ENCODE measurements at places on chromosomes 5 and 9.

DNA sequence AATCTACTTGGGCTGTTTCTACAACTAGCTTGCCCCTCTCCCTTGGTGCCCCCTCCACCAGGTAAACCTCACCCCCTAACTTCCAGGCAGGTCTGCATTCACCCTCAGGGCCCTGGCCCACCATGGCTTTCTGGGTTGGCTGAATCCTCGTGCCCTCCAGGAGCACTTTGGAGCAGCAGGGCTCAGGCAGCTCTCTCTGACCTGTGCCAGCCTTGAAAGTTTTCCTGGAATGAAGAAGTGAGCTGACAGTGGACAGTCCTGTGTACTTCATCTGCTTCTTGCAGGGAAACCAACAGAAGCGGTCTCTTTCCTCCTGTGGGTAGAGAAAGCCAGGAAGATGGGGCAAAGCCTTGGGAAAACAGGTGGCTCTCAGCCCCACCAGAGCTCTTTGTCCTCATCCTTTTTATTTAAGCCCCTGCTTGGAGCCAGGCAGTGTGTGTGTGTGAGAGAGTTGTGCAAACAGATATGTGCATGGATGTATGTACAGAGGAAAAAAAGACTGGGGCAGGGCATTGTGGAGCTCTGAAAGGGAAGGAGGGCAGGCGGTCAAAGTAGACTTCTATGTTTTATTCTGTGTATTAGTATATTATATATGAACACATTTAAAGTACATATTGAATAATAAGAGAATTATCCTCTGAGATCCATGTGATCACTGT, 62.3 kb upstream of the SPRY4 start:
- DNase-seq = no peak

- no peak for DNase-seq
Measured at GRCh38 chr5:175616083-175616482, 41.8 kb upstream of the HRH2 start.

DNA sequence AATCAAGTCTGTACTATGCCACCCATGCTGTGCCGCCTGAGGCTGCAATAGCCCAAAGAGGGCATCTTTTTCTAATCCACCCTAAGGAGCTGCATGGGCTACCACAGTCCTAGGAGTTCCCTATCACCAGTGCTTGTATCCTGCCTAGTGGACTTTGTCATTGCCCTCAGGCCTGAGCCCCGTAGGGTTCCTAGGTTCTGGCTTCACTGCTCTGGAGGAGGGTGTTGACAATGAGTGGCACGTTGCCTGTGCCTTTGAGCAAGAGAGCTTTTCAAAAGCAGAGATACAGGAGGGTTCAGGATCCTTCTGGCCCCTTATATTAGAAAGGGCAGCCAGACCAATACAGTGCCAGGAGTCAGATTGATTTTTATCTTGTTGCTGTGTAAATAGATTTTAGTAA, 93.0 kb downstream of the PRDM6 start:
- no peak for DNase-seq

DNA sequence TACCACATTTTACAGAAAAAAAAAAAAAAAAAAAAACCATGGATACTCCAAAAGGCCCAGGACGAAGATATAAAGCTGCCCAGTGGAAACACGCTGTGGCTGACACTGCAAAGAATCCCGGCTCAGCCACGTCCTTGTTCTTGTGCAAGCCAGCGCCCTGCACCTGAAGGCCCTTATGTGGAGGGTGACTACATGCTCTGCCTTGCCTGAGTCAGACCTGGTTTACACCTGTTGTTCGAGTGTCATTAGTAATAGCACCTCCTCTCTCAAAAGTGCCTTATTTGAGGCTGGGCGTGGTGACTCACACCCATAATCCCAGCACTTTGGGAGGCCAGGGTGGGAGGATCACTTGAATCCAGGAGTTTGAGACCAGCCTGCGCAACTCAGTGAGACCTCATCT, 54.3 kb upstream of the ZSWIM6 start:
- no peak for DNase-seq

DNA sequence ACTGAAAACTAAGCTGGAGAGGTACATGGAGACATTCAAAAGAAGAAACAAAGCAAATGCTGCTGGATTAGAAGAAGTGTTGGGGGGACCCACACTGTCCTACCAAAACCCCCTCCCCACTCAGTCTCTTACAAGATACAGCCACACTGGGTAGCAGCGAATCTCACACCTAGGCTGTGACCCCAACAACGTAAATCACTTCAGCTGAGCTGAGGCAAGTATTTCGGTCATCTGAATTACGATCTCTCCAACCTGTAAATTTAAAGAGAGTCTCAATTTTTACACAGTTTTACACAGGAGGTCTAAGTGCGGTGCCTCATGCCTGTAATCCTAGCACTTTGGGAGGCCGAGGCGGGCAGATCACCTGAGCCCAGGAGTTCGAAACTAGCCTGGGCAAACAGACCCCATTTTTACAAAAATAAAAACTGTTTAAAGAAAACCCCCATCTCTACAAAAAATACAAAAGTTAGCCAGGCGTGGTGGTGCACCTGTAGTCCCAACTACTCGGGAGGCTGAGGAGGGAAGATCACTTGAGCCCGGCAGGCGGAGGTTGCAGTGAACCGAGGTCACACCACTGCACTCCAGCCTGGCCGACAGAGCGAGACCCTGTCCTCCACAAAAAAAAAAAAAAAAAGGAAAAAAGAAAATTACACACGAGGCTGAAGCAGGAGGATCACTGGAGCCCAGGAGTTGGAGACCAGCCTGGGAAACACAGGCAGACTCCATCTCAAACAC, 3.4 kb downstream of the CAMSAP1 start:
- DNase-seq = no peak

GRCh38 chr5:43041110-43041668, 1.1 kb upstream of the ANXA2R start:
- DNase-seq = no peak

DNA sequence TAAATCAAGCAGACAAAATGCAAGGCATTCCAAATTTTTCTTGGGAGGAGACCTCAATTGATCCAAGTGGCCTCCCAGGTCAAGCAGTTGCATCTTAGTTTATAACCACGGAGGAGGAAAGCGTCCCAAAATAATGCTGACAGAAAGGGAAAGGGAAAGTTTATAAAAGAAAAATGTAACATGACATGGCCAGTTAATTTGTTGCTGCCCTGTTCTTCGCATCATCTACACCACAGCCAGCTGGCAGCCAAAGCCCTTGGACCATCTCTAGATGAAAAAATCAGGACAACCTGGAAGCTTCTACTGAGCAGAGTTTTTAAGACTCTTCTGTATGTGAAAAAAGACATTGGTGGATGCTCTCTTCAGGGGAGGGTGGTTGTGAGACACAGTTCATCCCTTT, 128.8 kb upstream of the FBXL7 start:
- DNase-seq = no peak

DNA sequence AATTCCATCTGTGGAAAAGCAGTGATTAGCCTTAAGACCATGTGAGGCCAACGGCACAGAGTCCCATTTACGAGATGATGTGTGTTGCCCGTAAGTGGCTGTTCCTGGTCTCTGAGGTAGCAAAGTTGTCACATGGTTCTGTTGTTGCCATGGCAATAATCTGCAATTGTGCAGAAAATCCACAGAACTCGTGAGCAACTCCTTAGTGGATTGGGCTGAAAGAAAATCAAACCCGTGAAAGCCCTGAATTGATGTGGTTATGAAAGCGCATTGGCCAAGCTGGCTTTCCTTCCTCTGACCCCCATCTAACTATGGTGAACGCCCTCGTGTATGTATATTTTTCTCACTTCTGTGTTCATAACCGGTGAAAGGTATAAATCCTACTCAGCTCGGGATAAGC, 614.7 kb downstream of the EBF1 start:
- DNase-seq = no peak

DNA sequence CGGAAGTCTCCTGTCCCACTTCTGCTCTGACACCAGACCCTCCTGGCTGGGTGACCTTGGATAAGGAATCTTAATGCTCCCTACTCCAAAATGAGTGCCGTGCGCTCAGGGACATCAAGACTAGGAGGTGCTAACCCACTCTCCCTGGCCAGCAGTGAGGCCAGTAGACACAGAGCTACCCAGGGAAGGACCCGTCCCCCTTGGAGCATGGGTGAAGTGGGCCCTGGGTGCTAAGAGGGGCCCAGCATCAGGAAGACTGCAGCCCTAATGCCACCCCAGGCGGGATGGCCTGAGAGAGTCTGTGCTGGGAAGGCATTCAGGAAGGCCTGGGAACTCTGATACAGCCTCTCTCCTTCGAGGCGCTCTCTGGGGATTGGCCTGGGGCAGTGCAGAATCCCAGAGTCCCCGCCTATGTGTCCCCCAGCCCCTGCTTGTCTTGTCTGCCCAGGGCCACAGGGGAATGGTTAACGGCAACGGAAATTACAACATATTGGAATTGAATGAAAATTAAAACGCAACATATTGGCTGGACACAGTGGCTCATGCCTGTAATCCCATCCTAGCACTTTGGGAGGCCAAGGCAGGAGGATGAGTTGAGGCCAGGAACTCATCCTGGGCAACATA, 29.7 kb upstream of the RNU6ATAC start:
- no peak for DNase-seq

GRCh38 chr9:99748266-99748665, 73.4 kb upstream of the NR4A3 start:
- DNase-seq = no peak

GRCh38 chr9:2290382-2290781, 275.2 kb downstream of the SMARCA2 start:
- no peak for DNase-seq

DNA sequence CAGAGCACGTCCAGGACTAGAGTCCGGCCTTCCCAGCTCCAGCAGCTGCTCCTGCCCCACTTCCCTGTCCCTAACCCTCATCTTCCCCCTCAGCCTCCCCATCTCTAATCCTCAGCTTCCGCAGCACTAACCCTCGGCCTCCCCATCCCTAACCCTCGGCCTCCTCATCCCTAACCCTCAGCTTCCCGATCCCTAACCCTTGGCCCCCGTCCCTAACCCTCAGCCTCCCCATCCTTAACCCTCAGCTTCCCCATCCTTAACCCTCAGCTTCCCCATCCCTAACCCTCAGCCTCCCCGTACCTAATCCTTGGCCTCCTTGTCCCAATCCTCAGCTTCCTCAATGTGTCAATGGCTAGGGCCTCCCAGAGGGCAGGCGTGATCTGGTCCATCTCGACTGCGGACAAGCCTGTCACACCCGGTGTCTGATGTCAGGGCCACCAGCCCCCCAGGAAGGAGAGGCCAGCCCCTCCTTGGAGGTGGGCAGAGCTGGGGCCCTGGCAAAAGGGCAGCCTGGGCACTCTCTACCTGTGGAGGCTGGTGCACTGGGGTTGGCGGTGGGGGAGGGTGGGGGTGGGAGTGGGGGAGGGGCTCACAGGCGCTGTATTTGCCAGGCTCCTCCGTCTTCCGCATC, 1.4 kb downstream of the OBP2B start:
- DNase-seq = no peak

DNA sequence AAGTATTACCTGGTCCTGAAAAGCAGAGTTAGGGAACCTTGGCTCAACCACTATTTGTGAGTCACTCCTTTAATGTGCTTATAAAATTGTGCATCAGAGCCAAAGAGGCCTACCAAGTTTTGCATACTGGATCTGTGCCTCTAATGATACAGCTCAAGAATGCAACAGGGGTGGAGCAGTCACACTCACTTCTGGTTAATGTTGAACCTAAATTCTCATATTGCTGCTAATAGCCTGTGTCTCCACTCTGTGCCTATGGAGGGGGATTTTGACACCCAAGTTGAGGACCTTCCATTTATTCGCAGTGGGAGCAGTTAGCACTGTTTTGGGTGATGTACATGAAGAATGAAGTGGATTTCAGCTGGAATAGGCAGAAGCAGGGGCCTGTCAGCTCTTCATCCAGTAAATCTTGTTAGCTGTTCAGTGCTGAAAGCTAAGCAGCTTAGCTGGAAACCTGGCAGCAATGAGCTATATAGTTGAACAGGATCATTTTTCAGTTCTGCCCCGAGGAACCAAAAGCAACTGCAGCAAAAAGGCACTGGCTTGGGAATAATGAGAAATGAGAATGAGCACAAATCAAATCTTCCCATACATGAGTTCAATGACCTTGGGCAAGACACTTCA, 9.7 kb downstream of the SH3TC2 start:
- no peak for DNase-seq

DNA sequence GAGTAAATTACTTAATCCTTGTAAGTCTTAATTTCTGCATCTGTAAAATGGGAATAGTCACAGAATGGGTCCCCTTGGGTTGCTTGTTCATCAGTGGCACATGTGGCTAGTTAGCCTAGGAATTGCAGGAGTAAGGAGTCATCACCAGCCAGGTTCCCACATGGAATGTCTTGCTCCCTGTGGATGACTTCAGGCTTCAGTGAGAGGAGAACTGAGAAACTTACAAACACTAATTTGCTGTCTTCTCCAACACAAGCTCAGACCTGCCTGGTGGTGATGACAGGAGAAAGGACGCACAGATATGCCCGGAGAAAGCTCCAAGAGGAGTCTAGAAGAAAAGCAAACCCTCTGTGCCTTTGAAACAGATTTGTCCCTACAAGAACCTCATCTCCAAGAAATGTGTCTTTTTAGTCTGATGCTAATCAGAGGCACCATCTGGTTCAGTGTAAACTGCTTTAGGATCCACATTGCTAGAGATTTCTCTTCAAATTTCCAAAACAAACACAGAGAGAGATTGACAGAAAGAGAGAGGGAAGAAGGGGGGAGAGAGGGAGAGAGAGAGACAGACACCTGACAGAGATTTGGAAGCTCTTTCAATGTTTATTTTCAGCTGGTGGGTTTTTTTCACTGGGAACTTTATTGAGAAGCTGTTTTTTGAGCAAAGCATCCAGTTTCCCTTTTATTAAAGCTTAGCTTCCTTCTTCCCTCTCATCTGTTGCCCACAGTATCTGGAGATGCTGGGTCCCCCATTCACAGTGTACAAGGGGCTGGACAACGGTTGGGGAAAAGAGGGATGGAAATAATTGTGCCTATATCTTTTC, 128.3 kb downstream of the DOCK2 start:
- no peak for DNase-seq

DNA sequence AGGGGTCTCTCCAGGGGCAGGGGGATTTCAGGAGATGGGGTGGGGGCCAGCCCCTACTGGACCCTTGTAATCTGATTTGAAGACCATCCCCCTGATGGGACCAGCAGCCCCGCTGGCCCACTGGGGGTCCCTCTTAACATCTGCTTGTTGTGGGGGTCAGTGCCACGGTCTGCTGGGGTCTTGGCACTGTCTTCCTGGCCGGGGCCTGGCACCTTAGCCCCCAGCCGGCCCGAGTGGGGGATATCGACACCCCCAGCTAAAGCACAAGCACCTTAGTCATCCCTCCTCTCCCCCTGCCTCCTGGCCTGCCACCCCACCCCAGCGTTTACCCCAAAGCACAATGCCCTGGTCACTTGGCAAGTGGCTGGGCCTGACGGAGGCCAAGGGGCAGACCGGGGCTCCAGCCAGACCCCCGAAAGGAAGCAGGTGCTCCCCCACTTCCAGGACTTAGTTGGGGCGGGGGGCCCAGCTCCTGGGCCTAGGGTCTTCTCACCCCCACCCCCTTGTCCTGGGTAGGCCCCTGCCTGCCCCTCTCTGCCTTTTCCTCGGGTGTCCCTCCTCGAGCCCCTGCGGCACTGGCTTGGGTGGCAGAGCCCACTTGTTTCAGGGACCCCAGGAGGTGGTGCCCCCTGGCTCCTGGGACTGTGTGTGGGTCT, 1.4 kb upstream of the NFX1 start:
- DNase-seq = no peak

DNA sequence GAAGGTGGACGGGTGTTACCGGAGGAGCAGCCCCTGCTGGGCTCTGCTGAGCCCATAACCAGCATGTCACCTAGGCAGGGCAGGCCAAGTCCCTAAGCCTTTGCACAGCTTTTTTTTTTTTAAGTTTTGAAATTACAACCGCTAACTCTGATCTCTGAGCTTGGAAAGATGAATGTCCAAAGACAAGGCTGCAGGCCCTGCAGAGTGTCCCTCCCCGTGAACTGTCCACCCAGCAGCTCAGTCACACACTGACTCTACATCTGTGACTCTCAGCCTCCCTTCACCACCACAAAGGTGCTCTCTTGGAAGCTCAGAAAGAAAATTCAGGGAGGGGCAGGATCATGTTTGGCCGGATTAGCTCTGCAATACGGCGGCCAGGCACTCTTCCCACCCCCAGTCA, 119.0 kb upstream of the PPP1R26 start:
- DNase-seq = no peak
